ENCODE measurements at places on chromosomes 3 and 15.

DNA sequence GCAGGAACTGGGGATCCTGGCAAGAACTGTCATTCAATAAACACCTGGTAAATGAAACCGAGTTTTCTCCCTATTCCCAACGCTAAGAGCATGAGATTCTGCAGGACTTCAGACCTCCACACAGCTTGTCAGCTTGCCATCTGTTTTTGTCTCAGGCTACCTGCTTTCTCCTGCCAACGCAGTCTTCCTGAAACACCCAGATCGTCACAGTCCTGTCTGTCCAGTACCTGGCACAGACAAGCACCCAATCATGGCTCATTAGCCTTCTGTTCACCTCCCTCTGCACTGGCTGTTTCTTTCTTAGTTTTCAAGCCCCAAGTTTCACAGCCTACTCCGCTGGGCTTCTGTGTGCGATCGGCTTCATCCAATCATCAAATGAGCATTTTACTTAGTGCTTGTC, 5.0 kb downstream of the SLC12A8 start:
- DNase-seq, result no peak

- no peak for DNase-seq
Measured at GRCh38 chr15:42576040-42576594, 711 bp downstream of the STARD9 start.

- no peak for DNase-seq
Measured at GRCh38 chr3:46372492-46373359, 2.0 kb downstream of the CCR5 start.

- DNase-seq, result peak; percentile 87
Measured at GRCh38 chr3:50251220-50251619, 15.2 kb downstream of the GNAI2 start.

DNA sequence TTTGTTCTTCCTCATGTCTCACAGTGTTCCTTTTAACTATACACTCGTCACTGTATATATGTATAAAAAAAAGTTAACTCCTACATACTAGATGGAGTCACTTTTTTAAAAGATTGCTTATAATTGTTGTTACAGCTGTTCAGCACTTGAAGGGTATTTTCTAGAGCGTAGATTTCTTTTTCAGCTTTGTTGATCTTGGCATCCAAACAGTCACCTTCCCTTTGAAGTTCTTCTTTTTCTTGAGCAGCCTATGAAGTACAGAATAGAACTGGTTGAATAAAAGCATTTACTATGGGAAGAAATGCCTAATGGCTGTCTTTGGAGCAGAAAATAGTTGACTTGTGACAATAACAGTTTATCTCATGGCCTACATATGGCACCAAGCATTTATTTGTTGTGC, 17.8 kb downstream of the TTC14 start:
- DNase-seq, result no peak

- no peak for DNase-seq
Measured at GRCh38 chr15:33608714-33609113, 297.9 kb downstream of the RYR3 start.
